Smooth muscle cell of the brain vasculature (primary cell): ENCODE measurements at places on chromosomes 7 and 10.

GRCh38 chr7:18320971-18321567, 174.5 kb upstream of the HDAC9 start:
- DNase-seq, result peak; percentile 18

DNA sequence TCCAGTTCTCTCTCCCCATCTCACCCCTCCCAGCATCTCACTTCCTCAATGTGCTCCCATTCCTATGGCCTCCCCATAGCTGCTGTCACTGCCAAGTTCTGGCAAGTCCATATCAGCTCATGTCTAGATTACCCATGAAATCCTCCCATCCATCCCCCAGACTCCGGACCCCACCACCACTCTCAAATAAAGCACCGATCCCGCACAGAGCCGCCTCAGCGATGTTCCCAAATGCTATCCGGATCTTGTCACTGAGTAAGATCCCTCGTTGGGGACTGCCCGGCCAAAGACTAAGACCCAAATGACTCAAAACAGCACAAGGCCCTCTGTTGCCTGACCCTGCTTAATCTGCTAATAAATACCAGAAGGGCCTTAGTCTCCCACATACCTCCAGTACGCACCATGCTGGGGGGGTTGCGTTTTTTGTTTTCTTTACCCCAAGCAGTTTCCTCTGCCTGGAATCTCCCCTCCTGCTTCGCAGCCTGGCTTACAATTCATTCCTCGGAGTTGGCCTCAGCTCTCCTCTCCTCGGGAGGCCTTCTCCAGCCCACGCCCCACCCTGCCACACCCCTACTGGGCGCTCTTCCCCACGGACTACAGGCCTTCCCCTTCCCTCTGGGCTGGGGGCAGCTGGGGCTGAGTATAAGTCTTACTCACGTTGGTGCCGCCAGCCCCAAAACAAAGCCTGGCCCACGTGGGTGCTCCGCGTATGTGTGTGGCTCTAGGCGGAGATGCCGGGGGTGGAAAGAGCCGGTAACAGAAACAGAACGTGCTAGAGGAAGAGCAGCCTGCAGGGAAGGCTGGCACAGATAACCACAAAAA, 1.8 kb upstream of the DUSP5 start:
- peak; percentile 86 for DNase-seq

GRCh38 chr10:94146746-94147145, 153.0 kb downstream of the PLCE1 start:
- DNase-seq, result no peak

DNA sequence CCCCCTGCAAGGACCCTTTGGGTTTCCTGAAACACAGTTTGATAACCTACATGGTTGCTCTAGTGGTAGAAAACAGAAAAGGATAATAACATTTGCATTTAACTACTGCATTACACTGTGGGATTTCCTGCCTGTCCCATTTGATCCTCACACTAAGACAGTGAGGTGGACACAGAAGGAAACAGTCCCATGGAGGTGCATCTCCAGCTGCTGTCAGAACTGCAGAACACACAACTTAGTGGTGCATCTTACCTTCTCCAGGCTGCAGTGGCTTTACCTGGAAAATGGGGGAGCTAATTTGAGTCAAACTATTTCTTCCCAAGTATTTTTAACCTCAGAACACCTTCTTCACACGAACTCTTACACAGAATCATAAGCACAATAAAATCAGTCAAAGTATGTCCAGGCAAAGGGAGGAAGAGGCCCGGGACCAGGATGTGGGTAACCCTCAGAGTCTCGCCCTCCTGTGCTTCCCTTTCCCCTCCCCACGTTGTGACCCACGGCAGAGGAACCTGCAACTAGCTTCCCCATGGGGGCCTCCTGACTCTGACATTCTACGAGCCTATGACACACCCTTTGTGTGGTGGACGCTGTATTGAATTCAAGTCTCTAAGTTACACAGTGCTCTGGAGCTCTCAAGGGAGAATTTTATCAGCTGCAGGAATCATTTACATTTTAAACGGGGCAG, 33.7 kb downstream of the SCRN1 start:
- no peak for DNase-seq

DNA sequence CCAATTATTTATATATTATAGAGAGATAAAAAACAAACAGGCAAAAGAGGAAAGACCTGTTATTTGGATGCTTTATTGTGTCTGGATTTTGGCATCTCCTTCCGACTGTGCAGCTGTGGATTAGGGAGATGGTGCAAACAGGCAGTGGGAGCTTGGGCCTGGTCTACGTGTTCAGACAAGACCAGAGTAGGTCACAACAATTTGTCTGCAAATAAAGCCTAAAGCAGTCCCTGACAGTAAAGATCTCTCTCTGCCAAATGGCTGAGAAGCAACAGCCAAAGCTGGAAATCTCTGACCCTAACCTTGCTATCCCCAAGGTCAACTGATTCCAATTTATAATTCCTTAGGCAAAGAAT, 82.0 kb downstream of the ABLIM1 start:
- DNase-seq, result no peak

DNA sequence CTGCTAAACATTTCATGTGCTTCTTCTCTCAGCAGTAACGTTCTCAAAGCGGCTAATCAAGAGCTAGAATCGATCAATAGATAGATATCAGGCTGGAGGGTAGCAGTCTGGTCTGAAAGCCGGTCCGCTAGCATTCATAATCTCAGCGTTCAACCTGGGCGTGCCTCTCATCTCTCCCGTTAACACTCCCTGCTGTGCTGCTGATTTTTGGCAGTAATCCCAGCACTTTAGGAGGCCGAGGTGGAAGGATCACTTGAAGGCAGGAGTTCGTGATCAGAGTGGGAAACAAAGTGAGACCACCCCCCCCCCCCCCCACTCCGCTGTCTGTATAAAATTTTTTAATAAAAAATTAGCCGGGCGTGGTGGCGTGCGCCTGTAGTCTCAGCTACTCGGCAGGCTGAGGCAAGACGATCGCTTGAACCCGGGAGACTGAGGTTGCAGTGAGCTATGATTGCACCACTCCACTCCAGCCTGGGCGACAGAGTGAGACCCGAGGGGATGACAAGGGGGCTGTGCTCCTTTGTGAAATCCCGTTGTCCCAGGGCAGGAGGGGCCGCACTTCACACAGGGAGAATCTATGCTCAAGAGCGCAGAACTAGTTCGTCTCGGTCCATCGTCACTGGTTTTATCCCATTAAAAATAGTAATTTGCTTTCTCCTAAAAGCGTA, 624 bp upstream of the CEP55 start:
- DNase-seq, result no peak

DNA sequence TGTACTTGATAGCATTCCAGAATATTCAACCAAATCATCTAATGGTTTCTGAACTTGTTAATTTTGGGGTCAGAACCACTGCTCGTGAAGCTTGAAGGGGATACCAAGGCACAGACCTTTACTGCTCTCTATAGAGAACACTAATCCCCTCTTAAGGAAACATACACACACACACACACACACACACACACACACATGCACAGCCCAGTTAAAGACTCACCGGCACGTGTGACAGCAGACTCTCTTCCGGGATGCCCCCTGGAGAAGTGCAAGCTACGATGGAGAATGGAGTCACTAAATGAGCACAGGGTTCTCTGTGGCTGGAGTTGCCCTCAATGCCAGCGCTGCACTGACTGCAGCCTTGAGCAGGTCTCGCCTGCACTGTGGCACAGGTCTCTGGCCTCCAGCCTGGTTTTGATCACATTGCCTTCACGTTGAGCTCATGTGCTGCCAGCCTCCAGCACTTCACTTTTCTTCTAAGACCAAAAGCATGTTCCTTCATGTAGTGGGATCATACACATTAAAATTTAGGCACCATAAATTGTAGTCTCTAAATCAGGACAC, 300.8 kb downstream of the POM121L12 start:
- DNase-seq, result no peak

- DNase-seq, result no peak
Observed at GRCh38 chr10:4280461-4281189, 495.6 kb upstream of the KLF6 start.

GRCh38 chr7:90910136-90910535, 314.0 kb downstream of the CDK14 start:
- no peak for DNase-seq

DNA sequence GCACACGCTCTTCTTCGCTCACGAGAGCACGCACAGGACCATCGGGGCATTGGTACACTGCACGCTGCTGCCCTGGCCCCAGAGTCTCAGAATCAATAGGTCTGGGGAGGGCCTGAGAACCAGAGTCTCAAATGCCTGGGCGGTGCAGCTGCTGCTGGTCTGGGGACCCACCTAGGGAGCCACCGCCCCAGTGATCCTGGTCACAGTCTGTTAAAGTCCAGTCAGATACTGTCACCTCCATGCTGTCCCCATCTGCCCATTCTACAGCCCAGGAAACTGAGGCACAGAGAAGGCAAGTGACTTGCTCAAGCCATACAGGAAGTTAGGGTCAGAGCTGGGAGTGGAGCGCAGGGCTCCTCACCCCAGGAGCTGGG, 38.0 kb downstream of the ZCCHC24 start:
- DNase-seq, result no peak

- peak; percentile 91 for DNase-seq
Observed at GRCh38 chr10:16965740-16966447, 148.7 kb upstream of the RSU1 start.

GRCh38 chr7:27346531-27347275, 104.1 kb downstream of the EVX1 start:
- no peak for DNase-seq

DNA sequence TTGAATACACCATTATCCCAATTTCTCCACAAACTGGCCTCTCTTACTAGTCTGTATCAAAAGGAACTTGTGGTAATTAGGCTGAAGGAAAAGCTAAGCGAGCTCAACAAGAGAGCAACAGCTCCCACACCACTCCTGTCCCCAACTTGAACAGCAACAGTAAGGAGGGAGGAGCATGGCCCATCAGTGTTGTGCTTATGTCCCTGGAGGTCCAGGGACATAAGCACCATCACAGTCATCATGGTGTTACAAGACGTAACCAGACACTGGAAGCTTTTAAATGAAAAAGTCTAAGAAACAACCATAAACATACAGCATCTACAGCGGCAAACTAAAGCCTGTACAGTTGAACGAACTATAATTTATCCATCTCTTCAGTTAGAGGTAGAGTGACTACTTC, 989 bp downstream of the ERLIN1 start:
- DNase-seq, result peak; percentile 6

DNA sequence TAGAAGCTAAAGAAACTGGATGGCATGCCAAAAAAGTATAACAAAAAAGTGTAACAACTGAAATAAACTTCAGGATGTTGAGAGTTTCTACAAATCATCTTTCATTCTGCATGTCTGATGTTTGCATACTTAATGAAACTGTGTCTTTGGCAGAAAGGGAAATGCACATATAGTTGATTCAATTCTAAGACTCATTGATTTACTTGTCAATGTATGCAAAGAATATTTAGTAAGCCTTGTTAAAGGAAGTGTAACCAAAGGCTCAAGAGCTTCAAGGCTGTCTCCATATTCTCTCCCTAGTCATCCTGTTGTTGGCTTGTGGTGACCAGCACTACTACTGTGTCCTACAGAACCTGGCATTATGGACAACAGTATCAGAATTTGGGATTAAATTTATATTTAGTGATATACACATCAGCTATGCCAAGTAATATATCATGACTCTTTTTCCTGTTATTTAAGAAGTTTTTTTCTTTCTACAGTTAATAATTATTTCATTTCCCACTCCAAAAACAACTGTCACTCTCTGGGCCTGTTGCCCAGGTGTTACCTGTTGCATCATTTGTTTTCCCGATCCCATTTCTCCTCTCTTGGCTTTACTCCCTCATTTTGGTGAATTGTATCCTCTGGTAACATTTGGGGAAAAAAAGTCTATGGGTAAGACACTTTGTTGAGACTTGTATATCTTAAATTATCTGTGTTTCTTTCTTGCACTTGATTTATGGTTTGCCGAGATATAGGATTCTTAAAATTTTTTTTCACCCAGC, 226.6 kb upstream of the BMPER start:
- no peak for DNase-seq

DNA sequence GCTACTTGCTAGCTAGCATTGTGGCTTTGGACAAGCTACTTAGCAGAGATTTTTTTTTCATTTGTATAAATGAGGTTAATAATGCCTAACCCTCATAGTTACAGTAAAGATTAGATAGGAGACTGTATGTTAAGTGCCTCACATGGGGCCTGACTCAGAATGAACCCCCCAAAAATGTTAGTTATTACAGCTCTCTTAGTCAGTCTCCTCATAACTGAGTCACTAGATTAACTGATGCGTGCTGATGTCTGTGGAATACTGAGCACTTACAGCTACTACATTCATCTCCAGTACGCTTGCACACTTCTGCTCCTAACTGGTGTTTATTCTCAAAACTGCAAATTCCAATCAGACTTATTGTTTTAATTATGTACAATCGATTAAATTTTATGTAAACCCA, 315.3 kb downstream of the SNX13 start:
- no peak for DNase-seq

DNA sequence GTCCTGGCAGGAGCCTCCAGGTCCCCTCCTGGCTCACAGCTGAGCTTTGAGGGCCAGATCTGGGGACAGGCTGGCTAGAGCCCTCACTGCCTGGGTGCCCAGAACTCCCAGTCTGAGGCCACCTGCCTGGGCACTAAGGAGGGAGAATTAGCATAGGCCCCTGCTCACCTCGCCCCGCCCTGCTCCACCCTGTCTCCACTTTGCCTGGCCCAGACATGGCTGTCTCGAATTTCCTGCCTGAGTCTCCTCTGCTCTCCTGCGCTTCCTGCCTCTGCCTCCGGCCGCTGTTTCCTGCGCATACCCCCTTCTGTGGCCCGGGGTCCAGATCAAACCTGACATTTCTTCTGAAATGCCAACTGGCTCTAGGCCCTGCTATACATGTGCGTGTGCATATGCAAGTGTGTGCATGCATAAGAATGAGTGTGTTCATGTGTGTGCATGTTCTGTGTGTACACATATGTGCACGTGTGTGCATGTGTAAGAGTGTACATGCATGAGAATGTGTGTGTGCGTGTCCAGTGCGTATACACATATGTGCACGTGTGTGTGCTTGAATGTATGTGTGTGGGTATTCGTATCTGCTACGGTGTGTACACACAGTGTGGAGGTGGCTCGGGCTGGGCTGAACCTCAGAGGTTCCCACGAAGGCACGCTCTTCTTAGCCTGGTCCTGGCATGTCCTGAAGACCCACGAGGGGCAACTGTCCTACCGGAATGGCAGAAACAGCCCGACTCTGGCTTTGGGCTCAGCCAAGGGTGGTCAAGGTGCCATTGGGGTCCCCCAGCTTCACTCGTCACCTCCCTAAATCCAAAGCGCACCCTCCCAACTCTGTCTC, 64.9 kb downstream of the MYL10 start:
- no peak for DNase-seq

DNA sequence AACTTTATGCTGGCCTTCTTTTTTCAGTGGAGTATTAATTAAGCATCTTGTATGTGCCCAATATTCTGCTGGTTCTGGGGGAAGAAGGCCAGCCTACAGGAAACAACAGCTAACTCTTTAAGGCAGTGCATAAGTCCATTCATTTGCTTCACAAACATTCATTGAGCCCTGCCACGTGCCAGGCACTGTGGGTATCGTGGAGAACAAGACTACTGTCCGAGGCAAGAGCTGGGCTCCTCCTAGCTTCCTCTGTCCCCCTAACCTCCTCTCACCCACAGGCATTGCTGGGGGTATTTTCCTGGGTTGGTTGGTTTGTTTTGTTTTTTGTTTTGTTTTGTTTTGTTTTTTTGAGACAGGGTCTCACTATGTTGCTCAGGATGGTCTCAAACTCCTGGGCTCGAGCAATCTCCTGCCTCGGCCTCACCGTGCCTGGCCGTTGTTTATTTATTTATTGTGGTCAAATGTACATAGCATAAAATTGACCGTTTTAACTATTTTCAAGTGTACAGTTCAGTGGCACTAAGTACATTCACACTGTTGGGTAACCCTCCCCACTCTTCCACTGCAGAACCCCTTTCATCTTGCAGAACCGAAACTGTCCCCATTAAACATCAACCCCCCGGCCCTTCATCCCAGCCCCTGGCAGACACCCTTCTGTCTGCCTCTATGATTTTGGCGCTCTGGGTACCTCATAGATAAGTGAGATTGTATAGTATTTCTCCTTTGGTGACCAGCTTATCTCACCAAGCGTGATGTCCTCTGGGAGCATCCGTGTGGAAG, 32.6 kb downstream of the CHST3 start:
- no peak for DNase-seq
